SK-N-MC (cell line): ENCODE measurements at places on chromosomes 6 and 20.

- no peak for DNase-seq
These were observed 224.6 kb upstream of the FOXQ1 start for GRCh38 chr6:1087154-1087843.

DNA sequence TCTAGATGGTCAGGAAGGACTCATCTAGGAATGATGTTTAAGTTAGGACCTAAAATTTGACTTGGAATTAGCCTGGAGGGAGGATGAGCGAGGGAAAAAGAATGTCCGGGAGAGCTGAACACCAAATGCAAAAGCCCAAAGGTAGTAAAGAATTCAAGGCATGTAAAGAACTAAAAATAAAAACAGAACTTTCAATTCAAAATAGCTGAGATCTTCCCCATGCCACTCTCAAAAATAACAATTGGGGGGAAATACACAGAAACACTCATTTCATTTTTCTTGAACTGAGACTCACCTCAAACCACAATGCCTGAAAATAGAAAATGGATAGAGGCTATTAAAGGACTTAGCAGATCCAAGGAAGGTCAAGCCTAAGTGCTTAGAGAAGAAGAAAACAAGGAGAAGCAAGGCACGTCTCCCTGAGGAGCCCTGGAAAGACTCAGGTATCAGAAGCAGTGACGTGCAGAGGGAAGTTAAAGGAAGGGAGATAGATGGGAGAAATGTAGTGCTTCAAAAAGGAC, 10.4 kb downstream of the PXT1 start:
- no peak for DNase-seq

GRCh38 chr20:16407251-16408067, 165.8 kb downstream of the KIF16B start:
- DNase-seq, result no peak

- no peak for DNase-seq
These were observed 145.2 kb upstream of the CITED2 start for GRCh38 chr6:139519571-139520031.

- no peak for DNase-seq
These were observed 103.1 kb upstream of the RIN2 start for GRCh38 chr20:19654921-19655320.

DNA sequence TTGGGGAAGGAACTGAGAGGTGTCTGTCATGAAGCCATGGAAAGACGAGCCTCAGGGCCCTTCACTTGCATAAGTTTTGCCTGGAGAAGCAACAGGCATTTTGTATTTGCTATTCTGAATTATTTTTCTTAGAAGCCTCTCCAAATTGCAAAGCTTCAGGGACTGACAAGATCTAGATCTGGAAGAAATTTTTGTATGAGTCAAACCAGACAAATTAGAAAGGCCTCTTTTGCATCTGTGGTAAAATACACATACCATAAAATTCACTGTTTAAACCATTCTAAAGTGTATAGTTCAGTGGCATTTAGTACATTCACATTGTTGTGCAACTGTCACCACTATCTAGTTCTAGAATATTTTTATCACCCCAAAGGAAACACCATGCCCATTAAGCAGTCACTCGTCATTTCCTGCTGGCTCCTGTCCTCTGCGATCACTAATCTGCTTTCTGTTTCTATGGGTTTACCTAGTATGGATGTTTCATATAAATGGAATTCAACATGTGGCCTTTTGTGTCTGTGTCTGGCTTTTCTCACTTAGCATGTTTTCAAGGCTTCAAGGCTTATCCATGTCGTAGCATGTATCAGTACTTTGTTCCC, 269.1 kb downstream of the PHF3 start:
- peak; percentile 77 for DNase-seq

DNA sequence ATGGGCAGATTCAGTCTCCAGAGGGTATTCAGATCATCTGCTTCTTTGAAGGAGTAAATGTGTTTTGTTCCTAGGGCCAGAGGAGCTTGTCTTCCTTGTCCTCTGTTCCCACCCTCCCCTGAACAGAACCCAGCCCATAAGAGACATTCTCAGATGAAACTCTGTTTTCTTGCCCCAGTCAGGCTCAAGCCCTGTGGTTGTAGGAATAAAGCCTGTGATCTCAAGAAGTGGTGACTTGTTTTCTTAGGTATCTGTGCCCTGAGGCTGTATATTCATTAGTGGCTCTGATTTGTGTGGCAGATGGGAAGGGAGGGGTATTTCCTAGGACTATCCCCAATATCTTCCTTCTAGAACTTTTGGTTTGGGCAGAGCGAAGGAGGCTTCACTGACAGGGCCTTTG, 27.9 kb downstream of the GSS start:
- no peak for DNase-seq

- no peak for DNase-seq
These were observed 840 bp upstream of the LY86 start for GRCh38 chr6:6587696-6588063.

DNA sequence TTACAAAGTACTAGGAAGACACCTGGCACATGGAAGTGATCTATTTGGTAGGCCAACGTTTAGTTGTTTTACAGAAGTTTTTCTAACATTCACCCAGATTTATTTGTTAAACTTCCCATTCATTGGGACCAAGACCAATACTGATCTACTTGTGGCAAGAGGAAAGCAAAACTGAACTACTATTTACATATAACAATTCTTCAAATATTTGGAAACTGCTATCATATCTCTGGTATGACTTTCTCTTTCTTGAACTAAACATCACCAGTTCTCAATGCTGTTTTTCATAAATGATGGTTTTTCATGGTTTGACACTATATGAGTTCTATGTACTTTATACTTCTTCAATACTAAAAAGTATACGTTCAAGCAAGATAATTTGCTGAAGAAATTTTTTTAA, 189.2 kb downstream of the ASCC3 start:
- no peak for DNase-seq

GRCh38 chr20:37529214-37529967, 1.7 kb upstream of the BLCAP start:
- DNase-seq, result no peak

DNA sequence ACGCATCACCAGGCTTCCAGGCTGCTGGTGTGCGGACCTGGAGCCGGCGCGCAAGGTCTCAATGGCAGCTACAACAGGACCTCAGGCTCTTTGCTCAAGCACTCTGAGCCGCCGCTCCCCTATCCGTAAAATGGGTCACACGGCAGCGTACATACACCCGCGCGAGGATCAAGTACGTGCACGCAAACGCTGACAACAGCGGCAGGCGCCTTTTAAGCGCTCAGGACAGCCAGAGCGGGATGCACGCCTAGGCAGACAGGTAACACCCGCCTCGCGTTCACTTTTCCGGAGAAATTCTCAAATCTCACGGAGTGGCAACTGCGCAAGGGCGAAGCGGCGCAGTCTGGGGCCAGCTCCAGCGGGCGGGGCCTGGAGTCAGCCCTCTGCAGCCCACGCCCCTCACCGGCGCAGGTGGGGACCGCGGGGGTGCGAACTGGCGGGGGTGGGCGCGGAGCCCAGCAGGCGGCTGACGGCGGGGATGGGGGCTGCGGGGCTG, 535 bp downstream of the EXOC2 start:
- no peak for DNase-seq

DNA sequence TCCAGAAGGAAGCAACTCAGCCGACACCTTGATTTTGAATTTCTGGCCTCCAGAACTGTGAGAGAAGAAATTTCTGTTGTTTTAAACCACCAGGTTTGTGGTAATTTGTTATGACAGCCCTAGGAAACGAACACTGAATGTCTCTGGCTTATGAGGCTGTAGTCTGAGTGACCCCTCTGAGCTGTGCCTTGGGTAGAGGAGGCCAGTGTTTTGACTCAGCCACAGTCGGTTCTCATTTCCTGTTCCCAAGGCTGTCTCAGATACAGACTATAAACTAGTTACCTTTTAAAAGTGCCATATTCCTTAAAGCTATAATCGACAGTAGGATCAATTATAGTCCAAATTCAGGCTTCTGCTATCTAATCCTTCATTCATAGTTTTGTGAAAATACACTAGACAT, 391.2 kb upstream of the MAP3K7 start:
- no peak for DNase-seq

DNA sequence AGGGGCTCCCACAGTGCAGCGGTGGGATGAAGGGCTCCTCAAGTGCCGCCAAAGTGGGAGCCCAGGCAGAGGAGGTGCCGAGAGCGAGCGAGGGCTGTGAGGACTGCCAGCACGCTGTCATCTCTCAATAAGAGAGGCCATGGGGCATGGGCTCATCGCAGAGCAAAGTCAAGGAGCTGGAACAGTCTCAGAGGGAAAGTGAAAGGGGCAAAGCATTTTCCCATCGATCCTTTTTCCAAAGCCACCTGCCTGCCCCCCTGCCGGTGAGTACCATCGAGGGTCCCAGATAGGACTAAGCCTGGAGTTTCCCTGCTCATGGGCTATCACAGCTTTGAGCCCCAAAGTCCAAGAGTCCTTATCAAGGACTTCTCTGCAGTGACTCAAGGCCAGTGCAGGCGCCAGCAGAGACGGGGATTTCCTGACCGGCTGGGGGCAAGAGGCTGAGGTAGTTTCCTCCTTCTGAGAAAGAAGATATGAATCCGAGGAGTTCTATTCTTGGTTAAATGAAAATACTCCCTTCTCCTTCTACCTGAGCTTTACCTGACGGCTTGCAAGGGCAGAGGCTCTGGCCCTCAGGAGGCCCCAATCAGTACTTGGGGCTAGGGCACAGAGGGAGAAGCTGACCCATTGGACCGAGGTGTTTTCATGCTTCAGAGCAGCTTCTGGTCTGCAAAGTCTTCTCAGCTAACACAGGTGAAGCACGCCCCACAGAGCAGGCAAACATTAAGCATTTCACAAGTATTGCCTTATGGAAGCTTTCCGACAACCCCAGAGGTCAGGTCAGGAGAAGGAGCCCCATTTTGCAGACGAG, 22.6 kb downstream of the ETV7 start:
- no peak for DNase-seq

- DNase-seq, result no peak
These were observed 492.0 kb upstream of the NRSN1 start for GRCh38 chr6:23633996-23634395.

- no peak for DNase-seq
These were observed 1199.8 kb upstream of the GJE1 start for GRCh38 chr6:140932909-140933308.

DNA sequence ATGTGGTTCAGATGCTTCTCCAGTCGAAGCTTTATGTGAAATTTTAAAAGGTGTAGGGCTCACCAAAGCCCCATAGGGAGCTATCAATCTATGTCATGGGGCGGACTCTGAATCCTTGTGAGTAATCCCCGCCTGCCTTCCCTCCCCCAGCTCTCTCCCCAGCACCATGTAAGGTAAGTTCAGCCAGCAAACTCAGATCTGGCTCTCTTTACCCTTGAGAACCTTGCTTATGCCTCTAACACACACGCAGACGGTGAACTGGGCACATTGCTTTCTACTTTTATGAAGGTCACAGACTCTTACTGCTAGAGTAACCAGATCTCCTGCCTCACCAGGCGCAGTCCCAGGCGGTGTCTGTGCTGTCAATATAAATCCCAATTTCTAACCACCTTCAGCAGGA, 82.6 kb upstream of the CNKSR3 start:
- no peak for DNase-seq

DNA sequence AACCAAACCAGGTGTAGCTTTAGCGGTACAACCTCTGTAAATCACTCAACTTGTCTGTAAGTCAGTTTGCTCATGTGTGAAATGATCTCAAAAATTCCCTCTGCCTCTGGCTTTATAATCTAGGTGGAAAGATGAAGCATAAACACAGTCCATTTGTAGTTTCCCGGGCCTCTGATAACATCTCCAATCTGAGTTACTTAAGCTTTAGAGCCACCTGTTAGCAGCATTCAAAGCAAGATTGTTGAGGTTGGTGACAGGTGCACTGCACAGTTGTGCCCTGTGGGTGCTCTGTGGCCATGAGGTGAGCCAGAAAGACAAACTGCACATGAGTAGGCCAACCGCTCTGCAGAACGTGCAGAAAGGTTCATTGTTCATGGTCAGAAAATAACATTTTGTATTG, 53.7 kb downstream of the MOCS1 start:
- no peak for DNase-seq

- no peak for DNase-seq
These were observed 79.8 kb downstream of the NFATC2 start for GRCh38 chr20:51462566-51463276.

DNA sequence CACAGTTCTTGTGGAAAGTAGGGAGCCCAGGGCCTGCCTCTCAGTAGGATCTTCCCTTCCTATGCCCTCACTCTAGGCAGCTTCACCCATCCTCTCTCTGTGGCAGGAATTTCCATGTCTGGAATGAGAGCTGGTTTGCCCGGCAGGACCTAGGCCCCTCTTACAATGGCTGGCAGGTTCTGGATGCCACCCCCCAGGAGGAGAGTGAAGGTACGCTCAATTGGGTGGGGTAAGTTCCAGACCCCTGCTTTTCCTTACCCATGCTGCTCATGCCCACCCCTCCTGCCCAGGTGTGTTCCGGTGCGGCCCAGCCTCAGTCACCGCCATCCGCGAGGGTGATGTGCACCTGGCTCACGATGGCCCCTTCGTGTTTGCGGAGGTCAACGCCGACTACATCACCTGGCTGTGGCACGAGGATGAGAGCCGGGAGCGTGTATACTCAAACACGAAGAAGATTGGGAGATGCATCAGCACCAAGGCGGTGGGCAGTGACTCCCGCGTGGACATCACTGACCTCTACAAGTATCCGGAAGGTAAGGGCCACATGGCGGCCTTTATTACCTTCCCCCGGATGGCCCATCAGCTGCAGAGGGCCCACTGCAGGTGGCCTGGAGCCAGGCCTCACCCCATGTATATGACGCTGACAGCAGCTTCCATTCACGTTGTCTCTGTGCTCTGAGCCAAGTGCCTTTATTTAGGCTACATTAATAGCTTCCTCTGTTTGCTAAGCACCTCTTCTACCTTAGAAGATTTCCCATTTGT, 22.8 kb downstream of the TGM6 start:
- no peak for DNase-seq

DNA sequence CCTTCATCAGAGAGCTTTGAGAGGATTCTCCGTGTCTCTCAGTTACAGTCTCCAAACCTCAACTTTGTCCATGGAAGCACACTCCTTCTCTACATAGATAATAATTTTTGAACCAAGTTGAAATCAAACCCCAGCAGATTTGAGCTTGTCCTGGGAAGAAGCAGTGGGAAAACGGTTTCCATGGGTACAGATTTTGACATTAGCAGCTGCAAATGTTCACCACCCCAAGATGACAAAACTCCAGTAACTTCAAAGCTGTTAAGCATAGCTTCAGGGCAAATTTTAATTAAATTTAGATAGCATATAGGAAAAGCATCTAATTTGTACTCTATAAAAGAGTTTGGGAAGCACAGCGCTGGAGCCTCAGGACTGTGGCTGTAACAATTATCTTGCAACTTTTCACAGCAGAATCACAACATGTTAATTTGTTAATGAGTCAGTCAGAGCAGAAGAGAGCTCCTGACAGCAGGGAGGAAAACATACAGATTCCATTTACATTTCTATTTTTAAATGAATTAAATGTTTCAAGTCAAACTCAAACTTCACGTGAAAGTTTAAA, 240.7 kb downstream of the BMP7 start:
- DNase-seq, result no peak

DNA sequence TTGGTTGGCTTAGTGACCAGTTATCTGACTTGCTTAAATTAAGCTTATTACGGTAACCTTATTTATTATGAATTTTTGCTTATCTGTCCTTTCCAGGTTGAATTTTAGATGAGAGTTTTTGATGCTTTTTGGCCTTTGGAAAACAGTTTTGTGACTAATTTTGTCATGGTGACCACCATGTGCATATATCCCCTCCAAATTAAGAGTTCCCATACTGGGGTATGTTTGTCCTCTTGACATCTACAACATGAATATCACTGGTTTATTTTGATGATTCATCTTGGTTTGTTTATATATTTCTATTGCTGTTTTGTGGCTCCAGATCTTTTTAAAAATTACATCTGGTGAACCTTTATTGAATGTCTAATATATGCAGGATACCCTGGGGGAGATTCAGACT, 61.4 kb downstream of the PHF20 start:
- no peak for DNase-seq

GRCh38 chr6:142331601-142332000, 29.8 kb downstream of the ADGRG6 start:
- DNase-seq, result no peak
